ENCODE measurements at places on chromosomes 2 and 18. TPM values are rescaled to one million over a fixed set of nuclear protein-coding genes. Genes with fewer than 3 reads are reported as not detected.

DSC2 gene
- 0.18 TPM for polyA plus RNA-seq

SIX2 gene
- 27.3 TPM for polyA plus RNA-seq

VWA3B gene
- not detected for polyA plus RNA-seq

MAT2A gene
- 55.9 TPM for polyA plus RNA-seq

SCYGR1 gene
- polyA plus RNA-seq, result not detected

DQX1 gene
- polyA plus RNA-seq, result 0.27 TPM

CCDC85A gene
- 1.9 TPM for polyA plus RNA-seq

CYRIA gene
- polyA plus RNA-seq, result 4.9 TPM

PPM1G gene
- polyA plus RNA-seq, result 127 TPM

TP53I3 gene
- 1.7 TPM for polyA plus RNA-seq

DNA sequence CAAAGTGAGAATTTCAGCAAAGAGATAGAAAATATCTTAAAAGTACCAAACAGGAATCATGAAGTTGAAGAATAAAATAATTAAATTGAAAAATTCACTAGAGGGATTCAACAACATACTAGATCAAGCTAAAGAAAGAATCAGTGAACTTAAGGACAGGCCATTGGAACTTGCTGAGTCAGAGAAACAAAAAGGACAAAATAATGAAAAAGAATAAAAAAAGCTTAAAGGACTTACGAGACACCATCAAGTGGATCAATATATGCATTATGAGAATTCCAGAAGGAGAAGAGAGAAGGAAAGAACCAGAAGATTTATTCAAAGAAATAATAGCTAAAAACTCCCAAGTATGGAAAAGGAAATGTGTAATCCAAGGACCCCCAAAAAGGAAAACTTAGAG, 158.4 kb downstream of the SLC4A10 start:
- no peak for DNase-seq

DNA sequence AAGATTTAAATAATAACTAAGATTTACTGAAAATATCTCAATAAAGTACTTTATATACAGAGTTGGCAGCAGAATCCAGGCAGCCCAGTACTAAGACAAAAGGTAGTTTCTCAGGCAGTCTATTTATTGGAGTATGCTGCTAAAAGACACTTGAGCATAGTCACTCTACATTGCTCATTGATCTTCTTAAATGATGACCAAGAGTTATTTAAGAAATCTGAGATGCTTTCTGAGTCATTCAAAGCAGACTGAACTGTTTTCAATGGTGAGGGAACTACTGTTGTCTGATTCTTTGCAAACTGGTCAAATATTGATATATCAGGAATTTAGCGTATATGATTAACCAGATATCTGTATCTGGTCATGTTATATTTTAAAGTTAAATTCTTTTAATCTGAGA, 133.6 kb downstream of the PHLPP1 start:
- no peak for DNase-seq

DNA sequence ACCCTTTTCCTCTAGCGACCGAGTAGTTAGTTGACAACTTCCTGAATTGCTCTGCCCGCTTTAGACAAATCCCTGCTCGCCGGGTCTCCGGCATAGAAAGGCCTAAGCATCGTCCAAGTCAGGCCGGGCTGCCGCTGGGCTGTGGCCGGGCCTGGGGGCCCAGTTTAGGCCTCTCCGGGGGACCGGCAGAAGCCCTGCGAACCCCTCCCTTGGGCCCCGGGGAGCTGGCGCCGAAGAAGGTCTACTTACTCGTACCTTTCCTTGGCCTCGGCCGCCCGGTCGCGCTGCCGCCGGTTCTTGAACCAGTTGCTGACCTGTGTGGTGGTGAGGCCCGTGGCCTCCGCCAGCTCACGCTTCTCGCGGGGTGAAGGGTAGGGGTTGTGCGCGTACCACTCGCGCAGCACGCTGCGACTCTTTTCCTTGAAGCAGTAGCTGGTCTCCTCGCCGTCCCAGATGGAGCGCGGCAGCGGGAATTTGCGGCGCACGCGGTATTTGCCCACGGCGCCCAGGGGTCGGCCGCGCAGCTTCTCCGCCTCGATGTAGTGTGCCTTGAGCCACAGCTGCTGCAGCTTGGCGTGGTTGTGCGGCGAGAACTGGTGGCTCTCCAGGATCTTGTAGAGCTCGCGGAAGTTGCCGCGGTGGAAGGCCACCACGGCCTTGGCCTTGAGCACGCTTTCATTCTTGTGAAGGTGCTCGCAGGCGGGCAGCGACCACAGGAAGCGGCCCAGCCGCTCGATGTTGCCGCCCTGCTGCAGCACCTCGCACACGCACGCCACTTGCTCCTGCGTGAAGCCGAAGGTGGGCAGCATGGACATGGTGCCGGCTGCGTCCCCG, 739 bp downstream of the SIX2 start:
- peak; percentile 35 for DNase-seq

GRCh38 chr18:64119916-64120315, 29.0 kb downstream of the LINC00305 start:
- DNase-seq, result no peak

DNA sequence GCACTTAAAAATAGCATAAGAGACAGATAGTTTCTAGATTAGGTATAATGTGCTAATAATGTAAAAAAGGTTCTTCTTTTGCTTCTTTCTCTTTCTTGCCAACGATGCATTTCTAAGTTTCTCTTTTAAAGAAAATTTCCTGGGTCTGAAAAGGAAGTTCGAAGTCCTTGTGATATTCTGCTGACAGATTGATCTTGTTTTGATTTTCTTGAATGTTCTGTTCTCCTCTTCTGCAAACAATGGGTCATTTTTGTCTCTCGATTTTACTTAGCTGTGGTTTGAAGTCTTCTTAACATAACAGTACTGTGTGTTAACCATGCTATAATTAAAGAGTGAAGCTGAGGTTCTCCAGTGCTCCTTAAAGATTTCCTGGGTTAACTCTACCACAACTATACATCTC, 61.1 kb upstream of the ACYP2 start:
- DNase-seq, result no peak

GRCh38 chr2:218961651-218962570, 2.4 kb downstream of the CDK5R2 start:
- no peak for DNase-seq

DNA sequence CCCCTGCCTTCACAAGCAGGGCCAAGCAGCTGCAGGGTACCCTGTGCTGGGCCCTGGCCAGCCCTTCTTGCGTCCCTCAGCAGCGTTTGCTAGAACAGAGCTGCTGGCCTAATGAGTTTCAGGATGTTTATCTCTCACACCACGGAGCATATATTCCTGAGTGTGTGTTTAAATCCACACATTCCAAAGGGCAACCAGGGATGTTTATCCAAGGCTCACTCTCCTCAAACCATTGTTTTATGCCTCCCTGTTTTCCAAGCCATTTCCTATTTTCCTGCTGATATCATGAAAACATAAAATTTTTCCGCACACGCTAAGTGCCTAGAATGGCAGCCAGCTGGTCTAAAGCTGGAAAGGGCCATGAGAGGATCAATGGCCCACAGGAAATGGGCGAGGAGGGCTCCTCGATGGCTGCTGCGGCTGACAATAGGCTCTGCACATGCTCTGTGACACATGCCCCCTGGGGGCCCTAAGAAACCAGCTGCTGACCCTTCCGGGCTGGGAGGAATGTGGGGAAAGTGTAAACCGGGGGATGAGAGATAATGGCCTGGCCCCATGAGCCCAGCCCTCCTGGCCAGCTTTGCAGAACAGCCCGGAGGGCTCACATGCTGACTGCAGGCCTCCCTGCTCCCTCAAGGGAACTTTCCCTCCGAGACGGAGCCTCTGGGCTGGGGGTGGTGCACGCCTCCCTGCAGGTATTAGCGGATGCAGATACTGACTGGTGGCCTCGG, 194.0 kb downstream of the NDUFA10 start:
- no peak for DNase-seq

- no peak for DNase-seq
Observed at GRCh38 chr2:66034467-66034866, 400.5 kb upstream of the MEIS1 start.

GRCh38 chr2:171289991-171290390, 129.3 kb upstream of the TLK1 start:
- DNase-seq, result no peak

DNA sequence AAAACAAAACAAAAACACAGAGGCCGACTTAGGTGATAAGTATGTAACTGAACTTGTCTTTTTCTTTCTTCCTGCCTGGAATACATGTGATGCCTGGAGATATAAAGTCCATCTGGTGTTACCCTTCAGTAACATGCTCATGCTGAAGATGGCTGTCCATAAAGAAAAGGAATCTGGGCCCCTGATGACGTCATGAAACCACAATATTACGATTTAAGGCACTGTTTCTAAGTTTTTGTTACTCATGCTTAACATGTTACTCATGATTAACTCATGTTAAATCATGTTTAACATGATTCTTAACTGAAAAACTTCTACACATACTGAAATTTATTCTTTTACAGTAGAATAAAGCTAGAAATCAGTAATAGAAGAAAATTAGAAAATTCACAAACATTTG, 49.0 kb downstream of the STRADB start:
- DNase-seq, result no peak

GRCh38 chr2:98891591-98891990, 44.4 kb downstream of the CRACDL start:
- no peak for DNase-seq

DNA sequence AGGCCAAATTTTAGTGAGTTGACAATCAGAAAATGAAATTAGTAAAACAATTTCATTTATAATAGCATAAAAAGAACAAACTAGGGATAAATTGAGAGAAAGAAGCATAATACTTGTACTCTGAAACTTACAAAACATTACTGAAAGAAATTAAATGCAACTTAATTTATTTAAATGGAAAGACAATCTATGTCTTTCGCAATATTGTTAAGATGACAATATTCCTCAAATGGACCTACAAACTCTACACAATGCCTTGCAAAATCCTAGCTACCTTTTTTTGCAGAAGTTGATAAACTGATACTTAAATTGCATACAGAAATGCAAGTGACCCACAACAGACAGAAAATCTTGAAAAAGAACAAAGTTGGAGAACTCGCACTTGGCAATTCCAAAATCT, 9.1 kb downstream of the EPG5 start:
- no peak for DNase-seq
